CD4-positive, alpha-beta T cell treated with Interleukin-15 for 4 hours (primary cell): ENCODE measurements at places on chromosomes 6 and 20.

DNA sequence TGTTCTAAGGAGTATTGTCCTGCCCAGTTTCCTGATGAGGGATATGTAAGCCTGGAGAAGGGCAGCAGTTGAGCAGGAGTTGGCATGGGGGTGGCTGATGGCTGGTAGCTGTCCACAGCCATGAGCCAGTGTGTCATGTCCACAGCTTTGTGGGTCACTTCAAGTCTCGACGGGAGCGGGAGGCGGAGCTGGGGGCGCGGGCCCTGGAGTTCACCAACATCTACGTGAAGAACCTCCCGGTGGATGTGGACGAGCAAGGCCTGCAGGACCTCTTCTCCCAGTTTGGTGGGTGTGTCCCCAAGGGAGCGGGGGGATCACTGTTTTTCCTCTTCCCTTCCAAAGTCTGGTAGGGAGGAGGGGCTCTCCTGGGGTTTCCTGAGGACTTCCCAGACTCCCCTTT lies 8.9 kb downstream of the PABPC1L start:
- no peak for DNase-seq

GRCh38 chr20:1491860-1492642 lies 831 bp upstream of the SIRPB2 start:
- DNase-seq: no peak

GRCh38 chr20:35316086-35316485 lies 23.9 kb upstream of the FAM83C start:
- no peak for DNase-seq

- DNase-seq: no peak
Measured at GRCh38 chr6:149458806-149459205, 26.0 kb downstream of the ZC3H12D start.

GRCh38 chr20:38147163-38147562 lies 17.9 kb downstream of the TGM2 start:
- DNase-seq: no peak

GRCh38 chr6:50180646-50181045 lies 130.9 kb upstream of the DEFB112 start:
- DNase-seq: no peak

DNA sequence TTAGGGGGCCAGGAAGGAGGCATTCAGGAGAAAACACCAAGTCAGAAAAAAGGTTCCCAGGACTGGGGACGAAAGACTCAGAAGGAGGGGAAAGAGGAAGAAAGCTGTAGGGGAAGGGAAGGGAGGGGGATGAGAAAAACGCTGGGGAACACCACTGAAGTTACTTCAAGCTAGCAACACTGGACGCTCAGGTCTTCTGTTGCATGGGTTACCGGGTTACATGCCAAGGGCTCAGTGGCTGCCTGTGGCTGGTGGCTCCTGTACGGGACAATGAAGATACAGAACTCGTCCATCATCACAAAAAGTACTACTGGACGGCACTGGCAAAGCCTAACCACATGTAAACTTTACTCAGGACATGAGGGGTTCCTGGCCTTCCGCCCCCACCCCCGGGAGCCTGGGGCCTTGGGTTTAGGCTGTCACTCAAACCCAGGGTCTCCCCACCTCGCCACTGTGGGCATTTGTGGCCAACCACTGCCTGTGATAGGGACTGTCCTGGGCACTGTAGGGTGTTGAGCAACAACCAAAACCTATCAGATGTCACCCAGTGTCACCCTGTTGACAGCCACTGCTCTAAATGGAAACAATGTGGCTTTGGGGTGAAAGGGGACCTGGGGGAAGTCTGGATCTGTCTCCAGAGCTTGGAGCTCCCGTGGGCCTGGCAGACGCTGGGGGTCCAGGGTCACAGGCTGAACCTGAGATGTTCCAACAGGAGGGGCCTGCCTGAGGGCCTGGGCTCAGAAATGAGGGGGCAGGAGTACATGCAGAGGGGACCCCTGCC lies 40.3 kb upstream of the CD93 start:
- no peak for DNase-seq

GRCh38 chr6:105507811-105508210 lies 104.9 kb upstream of the PREP start:
- no peak for DNase-seq
